ENCODE measurements at places on chromosomes 3 and 15. TPM values are rescaled to one million over a fixed set of nuclear protein-coding genes. Genes with fewer than 3 reads are reported as not detected.

Gene GHSR
- total RNA-seq: 1.2 TPM

- no peak for DNase-seq
- H3K36me3 ChIP-seq: no peaks in the 10 kb centered on the region
- no peaks in the 10 kb centered on the region for H3K4me1 ChIP-seq
- H3K4me3 ChIP-seq: no peak overlapping the region
These were observed 136.9 kb upstream of the SLC2A2 start for GRCh38 chr3:171163101-171164066.

- DNase-seq: no peak
- H3K27ac ChIP-seq: no peak overlapping the region
- no peaks in the 10 kb centered on the region for H3K27me3 ChIP-seq
- H3K4me3 ChIP-seq: no peak overlapping the region
- H3K36me3 ChIP-seq: no peaks in the 10 kb centered on the region
- no peaks in the 10 kb centered on the region for H3K4me1 ChIP-seq
These were observed 118.3 kb upstream of the FAM3D start for GRCh38 chr3:58784888-58785287.

- peaks cover 5% of the 10 kb centered on the region for H3K4me1 ChIP-seq
- DNase-seq: no peak
- H3K4me3 ChIP-seq: no peak overlapping the region
- H3K36me3 ChIP-seq: no peaks in the 10 kb centered on the region
- H3K27ac ChIP-seq: no peak overlapping the region
These were observed 72.6 kb upstream of the BLM start for GRCh38 chr15:90644526-90644925.

- H3K4me3 ChIP-seq: no peak overlapping the region
- H3K27ac ChIP-seq: no peak overlapping the region
- no peaks in the 10 kb centered on the region for H3K36me3 ChIP-seq
- no peaks in the 10 kb centered on the region for H3K27me3 ChIP-seq
- no peaks in the 10 kb centered on the region for H3K4me1 ChIP-seq
- DNase-seq: no peak
These were observed 53.5 kb downstream of the CCR4 start for GRCh38 chr3:33004961-33005360.

All from testis (tissue), 5 donors.